Dorsolateral prefrontal cortex (tissue), 122 donors: ENCODE measurements at places on chromosomes 2 and 18.

DNA sequence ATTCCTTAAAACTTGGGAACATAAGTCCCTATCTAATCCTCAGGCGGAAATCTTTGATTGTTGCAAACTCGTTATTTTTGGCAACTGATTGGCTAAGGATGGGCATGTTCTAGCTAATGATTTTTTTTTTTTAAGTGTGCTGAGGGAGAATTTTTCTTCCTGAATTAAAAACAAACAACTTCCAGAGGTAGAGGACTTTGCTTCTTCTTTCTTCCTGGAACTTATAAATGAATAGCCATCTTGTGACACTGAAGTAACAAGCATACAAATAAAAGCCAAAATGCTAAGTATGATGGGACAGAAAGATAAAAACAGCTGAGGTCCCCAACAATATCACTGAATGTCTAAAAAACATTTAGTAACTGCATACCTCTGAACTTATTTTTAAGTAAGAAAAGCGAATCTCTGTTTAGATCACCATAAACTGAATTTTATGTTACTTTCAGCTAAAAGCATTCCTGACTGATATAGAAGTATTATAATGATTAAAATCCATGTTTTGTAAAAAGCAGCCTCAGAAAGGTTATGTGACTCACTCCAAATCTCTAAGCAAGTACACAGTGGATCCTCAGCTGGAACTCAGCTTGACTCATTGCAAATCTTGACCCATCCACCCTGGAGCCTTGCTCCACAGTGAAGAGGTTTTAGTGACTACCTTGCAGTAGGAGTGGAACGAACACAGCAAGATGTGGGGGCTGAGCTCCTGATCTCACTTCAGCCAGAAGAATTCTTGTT is 344.4 kb downstream of the CLIP4 start:
- DNase-seq, result no peak

DNA sequence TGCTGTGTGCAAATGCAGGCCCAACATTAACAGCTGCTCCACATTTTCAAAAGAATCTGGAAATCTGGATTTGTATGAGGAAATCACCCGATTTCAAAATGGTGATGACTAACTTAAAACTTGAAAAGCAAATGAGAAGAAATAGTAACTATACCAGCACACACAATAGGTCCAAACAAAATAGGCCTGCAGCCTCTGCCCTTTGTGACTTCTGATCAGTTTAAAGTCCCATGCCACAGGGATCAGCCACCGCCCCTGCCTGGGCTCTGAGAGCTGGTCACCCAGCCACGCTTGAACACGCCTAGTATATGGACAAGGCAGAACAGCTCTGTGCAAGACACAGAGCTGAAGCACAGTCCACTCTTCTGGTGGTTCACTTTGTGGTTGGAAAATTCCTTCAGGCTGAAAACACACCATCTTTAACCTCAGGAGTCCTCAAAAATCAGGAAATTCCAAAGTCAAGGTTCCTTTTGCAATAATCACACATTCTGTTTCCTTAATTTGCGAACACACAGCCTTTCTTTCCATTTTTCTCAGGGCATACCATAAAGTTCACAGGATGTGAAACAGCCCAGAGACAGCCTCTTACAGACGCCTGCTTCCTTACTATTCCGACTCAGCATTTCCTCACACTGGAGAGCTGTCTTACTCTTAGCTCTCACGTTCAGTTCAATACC is 150.1 kb upstream of the RIOK3 start:
- DNase-seq, result no peak

GRCh38 chr2:101737478-101738255 is 40.2 kb downstream of the MAP4K4 start:
- no peak for DNase-seq

GRCh38 chr2:222708274-222708710 is 36.8 kb downstream of the MOGAT1 start:
- DNase-seq, result peak; percentile 64

- no peak for DNase-seq
These were observed 256.8 kb upstream of the ZEB2 start for GRCh38 chr2:144776766-144777165.

- DNase-seq, result peak; percentile 37
These were observed 29.9 kb downstream of the ANO7 start for GRCh38 chr2:241218131-241219029.

- no peak for DNase-seq
These were observed 226.3 kb downstream of the ZNF804A start for GRCh38 chr2:184824597-184824996.

DNA sequence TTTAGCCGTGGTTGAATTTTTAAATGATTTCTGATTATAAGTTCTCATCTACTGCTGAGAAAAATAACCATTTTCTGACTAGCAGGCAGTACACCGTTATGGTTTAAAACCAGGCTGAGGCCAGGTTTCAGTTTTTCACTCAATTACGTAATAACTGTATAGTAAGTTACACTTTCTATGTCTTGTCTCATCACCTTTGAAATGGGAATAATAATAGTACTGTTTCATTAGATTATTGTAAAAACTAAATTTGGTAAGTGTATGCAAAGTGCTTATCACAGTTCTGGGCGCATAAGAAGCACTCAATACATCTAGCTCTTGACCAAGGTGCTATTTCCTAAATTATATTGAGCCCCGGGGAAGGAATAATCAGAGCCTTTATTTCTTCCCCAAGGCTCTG is 76.8 kb downstream of the LIMS1 start:
- no peak for DNase-seq

DNA sequence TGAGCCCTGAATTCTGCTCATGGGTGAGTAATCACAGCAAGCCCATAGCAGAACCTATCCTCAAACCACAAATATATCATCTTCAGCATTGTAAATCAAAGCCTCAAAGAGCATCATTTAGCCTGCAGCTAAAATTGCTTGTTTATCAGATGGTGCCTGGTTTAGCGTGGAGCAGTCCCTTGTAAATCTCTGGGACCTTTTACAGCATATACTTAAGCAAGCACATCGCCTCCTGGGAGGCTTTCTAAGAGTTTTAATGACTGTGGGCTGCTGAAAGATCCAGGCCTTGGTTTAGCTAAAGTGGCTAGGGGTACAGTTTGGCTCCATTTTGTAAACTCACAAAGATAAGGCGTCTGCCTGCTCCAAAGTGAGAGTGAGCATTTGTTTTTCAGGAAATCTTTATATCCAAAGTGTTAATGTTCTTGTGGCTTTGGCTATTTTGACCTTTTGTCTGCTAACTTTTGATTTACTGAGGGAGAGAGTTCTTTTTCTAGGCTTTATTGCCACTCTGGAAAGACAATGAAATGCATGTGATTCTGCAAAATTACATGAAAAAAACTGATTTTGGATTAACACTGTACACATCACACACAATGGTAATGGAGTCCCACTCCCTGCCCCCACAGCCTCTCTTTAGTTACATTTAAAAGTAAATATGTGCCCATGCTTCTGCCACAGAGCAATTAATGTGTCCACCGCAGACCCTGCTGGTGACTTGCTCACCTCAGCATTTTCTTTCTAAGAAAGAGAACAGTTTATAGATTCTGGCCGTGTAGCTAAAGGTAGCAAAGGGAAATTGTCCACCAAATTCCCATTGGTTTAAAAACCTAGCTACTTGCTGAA is 194.8 kb downstream of the LNPK start:
- no peak for DNase-seq

DNA sequence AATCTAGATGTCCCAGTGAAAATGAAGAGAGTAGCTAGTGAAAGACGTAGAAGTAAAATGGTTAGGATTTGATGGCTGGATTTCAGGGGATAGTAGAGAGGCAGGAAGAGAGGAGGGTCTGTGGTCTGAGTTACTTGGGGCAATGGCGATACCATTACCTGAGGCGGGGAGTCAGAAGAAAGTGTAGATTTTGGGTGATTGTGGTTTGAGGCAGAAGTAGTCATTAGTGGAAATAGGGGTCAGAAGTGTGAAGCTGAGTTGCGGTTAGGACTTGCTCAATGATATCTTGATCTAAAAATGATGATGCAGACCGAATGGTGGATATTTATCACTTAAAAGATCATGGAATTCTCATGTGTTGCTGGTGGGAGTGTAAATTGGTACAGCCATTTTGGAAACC is 41.0 kb downstream of the CEP192 start:
- DNase-seq, result no peak

DNA sequence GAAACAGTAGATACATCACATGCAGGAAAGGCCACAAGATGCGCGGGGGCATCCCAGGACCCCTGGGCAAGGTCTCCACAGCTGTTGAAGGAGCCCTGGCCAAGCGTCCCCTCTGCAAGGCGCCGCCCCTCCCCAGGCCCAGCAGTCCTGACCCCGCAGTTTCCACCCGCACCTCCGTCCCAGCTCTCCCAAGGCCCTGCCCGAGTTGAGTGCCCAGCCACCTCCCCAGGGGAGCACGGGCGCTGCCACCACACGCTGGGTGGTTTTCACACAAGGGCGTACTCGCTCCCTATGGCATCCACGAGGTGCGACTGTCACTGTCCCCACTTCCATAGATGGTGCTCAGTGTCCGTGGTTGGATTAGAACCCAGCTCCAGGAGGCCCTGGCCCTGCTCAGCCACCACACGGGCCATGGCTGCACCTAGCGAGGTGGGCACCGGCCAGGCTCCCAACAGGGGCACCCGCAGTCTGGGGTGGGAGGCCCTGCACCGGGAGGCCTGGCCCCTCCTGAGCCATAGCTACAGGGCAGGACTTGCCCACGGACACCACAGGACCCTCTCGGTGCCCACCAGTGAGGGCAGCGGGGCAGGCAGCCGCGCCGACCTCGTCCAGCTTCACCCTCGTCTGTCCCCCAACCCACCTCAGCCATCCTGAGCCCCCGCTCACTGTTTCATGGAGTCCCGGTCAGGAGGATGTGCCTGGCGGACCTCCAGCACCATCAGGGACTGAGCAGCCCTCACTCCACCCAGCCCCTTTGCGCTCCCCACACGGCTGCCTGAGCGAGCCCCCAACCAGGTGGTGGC is 36.0 kb downstream of the KIF1A start:
- DNase-seq, result no peak

GRCh38 chr2:177064422-177064821 is 148.2 kb upstream of the HNRNPA3 start:
- DNase-seq, result no peak

- DNase-seq, result no peak
These were observed 78.0 kb upstream of the GAREM1 start for GRCh38 chr18:32548688-32549087.

GRCh38 chr18:24976502-24976901 is 375.5 kb downstream of the ZNF521 start:
- DNase-seq, result no peak

DNA sequence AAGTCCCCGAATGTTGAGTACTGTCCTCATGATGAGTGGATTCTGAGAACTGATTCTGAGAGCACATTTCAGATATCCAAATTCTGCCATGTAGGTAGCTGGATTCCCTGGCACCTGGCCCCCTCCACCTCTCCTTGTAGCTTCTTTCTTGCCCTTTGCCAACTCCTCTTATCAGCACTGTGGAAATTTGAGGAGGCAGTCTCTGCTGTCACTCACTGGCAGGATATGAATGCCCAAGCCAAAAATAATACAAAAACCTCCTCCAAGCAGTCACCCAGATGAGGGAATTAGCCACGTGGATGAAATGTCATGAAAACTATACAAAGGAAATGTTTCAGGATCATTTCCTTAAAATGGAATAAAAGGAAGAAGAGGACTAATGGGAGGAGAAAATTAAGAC is 276.8 kb downstream of the SETBP1 start:
- DNase-seq, result no peak

DNA sequence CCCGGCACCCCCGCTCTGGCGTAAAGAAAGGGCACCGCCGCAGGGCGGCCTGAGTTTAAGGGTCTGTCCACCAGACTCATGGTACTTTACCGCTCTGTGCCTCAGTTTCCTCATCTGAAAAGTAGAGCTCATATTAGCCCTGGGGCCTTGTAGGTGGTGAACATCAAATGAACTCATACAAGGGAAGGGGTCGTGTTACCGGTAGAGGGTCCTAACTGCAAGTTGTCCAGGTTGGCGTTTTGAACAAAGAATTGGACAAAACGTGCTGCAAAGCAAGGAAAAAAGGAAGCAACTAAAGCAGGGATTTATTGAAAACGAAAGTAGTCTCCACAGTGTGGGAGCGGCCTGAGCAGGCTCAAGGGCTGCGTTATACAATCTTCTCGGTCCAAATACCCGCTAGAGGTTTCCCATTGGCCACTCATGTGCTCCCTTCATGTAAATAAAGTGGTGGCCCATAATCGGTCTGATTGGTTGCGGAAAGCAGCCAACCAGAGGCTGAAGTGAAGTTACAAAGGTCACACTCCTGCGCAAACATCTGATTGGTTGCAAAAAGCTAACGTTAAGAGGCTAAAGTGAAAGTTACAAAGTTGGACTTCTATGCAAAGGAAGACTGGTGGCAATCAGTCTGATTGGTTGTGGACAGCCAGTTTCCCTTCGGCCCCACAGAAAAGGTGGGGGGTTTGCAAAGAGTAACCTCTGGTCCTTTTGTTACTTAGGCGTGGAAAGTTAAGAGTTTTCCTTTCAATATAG is 80.7 kb upstream of the LDLRAD4 start:
- no peak for DNase-seq

GRCh38 chr2:169573974-169574299 is 272 bp upstream of the FASTKD1 start:
- DNase-seq, result no peak

DNA sequence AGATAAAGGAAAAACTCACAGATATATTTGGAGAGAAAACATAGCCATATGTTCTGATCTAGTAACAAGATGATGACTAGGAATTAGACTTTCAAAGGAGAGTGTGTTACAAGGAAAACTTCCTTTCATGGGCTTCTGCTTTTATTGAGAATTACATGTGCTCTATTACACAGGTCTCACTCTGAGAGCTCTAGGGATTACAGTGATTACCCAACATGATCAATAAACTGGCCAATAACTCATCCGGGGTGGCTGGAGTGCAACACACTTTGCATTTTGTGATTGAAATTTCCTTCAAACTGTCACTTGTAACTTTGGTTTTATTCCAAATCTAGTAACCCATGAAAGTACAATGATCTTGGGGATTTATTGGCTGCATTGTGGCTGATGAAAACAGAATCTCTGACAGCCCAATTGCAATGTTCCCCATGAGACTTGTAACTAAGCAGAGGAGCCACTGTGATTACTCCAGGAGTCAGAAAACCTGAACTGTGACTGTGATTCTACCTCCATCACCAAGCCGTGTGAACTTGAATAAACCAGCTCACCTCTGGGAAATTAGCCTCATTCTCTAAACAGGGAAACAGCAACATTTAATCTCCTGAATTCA is 40.2 kb upstream of the LRRC30 start:
- DNase-seq, result no peak

- no peak for DNase-seq
These were observed 11.4 kb upstream of the RBBP8 start for GRCh38 chr18:22921772-22922171.

- DNase-seq, result no peak
These were observed 33.4 kb upstream of the CD207 start for GRCh38 chr2:70868970-70869369.

GRCh38 chr2:102289129-102289528 is 22.2 kb upstream of the IL1RL1 start:
- no peak for DNase-seq
